ENCODE measurements at places on chromosomes 1 and 21.

GRCh38 chr1:93559045-93559444 lies 111.1 kb downstream of the FNBP1L start:
- DNase-seq = no peak

DNA sequence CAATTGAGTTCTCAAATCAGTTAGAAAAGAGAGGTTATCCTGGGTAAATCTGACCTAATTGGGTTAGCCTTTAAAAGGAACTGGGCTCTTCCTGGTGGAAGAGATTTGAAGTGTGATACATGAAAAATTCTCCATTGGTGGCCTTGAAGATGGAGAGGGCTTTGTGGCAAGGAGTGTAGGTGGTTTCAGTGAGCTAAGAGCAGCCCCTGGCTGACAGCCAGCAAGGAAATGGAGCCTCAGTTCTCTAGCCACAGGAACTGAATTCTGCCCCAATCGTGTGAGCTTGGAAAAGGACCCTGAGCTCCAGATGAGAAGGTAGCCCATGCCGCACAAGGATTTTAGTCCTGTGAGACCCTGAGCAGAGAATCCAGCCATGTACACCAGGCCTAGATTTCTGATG lies 12.7 kb upstream of the HYI start:
- DNase-seq = no peak

- no peak for DNase-seq
Observed at GRCh38 chr1:53754484-53755312, 15.7 kb upstream of the GLIS1 start.

GRCh38 chr1:15436881-15437442 lies 1.3 kb upstream of the CTRC start:
- no peak for DNase-seq

- DNase-seq = no peak
Observed at GRCh38 chr1:161229896-161230295, 4.0 kb downstream of the TOMM40L start.

- DNase-seq = no peak
Observed at GRCh38 chr21:41671859-41672542, 94.9 kb downstream of the RIPK4 start.

DNA sequence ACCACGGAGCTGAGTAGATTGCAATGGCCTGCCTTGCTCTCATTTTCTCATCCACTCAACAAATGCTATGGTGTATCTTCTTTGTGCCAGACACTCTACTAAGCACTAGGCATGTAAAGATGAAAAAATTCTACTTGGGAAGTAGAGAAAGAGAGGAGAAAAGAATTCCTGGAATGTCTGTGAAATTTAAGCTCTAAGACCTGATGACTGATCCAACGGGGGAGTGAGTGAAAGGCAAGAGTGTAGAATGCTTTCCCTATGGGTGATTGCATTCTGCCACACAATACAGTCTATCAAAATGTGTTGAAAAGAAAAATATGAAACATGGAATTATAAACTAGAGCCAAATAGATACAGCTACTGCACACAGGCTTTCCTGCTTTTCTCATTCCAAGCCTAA lies 82.3 kb downstream of the CYYR1 start:
- no peak for DNase-seq

- no peak for DNase-seq
Observed at GRCh38 chr1:85121744-85122143, 73.4 kb upstream of the MCOLN3 start.

DNA sequence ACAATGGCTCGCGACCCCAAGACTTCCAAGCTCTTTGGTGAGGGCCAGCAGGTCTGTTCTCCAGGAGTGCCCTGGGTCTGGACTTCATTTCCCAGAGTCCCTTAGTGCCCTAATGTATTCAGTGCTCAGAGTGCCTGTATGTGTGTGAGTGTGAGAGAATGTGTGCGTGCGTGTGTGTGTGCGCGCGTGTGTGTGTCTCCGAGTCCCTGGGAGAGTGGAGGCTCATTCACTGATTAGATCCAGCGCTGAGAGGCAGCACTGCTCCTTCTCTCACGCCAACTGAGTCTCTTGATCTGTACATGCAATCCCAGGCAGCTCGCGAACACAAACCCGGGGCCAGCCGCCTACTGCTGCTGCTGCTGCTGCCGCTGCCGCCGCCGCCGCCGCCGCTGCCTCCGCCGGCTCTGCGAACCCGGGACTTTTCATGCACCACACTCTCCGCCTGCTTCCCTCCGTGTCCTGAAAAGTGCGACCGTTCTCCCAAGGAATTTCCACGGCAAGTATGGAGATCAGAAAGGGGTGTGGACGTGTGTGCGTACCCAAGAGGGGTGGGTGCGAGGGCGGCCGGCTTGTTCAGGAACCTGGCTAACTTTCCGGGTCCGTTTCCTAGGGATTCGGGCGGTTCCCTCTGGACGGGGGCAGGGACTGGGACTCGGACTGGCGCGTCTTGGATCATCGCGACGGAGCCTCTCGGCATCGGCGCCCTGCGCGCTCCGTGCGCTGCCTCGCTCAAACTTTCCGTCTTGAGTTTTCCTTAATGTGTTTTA lies at the start of gene RNF220:
Gene RNF220 (plus strand): TSS at position 225 of the 767 bp plus-strand sequence.
- no peak for DNase-seq

DNA sequence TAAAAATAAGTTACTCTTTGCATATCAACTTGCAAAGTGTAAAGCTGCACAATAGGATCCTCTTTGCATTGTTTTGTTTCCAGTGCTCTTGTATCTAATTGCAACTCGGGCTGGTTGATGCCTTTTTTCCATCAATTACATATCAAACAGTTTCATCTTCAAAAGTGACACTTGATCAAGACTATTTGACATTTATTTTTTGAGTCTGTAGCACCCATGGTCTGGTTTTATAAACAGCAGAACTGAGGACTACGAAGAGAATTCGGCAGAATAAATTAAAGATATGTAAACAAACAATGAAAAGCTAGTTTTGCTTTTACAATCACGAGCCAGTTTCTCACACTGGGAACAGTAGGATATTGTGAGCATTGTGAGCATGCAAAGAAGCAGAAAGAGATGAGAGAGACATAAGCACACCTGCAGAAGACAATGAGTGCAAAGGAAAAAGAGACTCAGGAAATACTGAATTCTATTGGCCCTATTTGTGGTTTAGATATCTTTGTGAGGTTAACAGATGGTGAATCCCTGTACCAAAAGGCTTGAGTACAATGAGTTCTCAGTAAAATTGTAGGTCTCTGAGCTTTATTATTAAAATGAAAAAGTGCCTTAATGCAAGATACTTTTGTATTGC lies 45.4 kb downstream of the RPL5 start:
- no peak for DNase-seq

GRCh38 chr1:103477101-103477500 lies 48.4 kb upstream of the RNPC3 start:
- no peak for DNase-seq

DNA sequence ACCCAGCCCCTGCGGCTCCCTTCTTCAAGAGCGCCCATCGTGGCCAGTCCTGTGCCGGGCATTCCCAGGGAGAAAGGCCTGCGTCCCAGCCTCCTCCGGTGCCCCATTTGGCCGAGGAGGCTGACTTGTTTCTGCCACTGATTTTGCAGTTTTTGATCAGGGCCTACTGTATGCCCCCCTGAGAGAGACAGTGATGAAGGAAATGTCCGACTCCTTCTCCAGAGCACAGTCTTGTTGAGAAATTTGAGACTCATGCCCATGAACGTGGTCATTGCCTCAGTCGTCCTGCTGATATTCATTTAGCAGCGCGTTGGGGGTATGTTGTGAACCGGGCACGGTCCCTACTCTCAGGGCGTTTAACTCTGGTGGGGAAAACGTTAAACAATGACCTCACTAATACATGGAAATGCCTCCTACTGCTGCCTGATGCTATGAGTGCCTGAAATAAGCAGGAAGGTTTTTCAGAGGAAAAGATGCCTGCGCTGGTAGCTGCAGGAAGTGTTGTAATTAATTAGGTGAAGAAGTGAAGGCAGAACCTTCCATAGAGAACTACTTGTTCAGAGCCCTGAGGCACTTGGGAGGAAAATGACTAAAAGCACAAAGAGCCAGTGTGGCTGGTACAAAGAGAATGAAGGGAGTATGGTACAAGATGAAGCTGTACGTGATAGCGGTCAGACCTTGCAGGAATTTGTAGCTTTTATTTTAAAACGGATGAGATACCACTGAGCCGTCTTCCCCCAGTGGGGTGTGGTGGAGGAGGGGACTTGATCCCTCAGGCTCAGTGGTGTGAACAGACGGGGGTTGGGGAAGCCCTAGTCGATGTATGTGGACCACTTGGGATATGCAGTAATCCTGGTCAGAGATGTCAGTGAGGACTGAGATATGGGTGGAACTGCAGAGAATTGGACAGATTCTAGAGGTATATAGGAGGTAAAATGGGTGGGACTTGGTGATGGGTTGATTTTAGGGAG lies 730 bp downstream of the ZCCHC17 start:
- no peak for DNase-seq

DNA sequence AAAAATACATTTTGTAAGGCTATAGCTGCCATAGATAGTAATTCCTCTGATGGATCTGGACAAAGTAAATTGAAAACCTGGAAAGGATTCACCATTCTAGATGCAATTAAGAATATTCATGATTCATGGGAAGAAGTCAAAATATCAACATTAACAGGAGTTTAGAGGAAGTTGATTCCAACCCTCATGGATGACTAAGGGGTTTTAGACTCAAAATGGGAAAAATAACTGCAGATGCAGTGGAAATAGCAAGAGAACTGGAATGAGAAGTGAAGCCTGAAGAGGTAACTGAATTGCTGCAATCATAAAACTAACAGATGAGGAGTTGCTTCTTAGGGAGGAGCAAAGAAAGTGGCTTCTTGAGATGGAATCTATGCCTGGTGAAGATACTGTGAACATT lies 230.8 kb downstream of the KCTD3 start:
- DNase-seq = no peak

DNA sequence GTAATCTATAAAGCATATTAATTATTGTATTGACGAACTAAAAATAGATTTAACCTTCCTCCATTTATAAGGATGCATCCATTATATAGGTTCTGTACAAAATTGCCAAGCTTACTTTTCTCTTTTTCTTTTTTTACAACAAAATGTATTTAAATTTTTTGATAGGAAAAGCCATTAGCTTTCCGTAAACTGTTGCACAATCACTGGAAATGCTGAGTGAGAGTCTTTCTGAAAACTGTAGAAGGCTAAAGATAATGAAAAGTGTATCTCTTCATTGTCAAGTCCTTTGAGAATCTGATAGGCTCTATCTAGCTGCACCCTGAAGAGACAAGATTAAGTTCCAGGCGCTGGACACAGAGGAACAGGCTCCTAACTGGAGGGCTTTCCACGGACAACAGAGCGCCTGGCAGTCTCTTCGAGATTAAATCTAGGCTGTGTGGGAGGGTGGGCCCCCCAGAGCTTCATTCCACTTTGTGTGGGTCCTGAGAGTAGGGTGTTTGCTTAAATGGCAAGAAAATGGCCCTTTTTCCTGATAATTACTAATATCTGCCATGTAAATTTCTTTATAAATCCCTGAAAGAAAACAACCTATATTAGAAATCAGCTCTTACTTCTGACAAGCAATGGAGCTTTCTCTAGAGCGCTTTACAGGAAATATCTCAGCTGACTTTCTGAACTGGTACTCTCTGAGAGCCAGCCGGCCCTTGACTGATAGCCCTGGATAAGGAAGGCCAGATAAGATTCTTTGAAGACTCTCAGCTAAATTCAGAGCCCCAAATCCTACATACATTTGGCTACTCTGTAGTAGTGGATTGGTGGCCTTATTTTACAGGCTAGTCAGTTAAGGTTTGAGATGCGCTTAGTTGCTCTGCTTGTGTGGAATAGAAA lies 108.3 kb downstream of the FMN2 start:
- DNase-seq = no peak

DNA sequence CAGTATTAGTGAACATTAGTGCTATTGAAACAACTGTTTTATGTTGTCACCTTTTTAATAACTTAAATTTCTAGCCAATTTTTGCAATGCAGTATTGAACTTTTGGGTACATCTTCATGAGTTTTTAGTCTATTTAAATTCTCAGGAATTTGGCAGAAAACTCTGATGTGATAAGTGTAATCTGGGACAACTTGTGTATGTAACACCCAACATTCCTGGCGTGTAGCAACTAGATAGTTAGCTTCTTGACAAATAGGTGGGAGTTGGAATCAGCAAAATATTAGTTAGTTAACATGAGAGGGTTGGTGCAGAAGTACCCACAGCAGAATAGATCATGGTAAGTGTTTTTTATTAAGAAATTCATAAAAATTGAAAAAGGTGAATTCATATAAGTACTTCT lies 111.6 kb downstream of the ITSN1 start:
- no peak for DNase-seq

DNA sequence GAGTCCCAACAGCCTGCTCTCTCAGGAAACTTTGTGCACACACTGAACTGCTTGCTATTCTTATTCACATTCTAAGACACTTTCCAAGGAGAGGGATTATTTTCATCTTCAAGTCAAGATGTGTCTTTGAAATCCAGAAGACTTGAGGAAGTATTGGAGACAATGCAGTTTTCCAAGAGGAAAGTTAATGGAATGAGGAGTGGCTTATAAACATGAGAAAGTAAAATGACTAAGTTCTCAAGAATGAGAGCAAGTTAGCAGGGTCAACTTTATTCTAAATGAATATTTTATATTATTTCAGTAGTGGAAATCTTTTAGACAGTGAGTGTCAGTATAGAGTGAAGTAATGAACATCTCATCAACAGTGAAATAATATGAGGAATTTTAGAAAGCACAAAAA lies 1239.3 kb downstream of the MRPL39 start:
- DNase-seq = no peak

DNA sequence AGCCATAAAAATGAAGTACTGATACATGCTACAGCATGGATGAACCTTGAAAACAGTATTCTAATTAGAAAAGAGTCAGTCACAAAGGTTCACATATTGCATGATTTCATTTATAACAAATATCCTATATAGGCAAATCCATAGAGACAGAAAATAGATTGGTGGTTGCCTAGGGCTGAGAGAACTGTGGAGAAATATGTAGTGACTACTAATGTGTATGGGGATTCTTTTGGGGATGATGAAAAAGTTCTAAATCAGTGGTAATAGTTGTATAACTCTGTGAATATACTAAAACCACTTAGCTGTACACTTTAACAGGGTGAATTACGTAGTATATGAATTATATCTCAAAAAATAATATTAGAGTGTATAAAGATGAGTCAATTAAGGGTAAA lies 45.8 kb downstream of the RNF115 start:
- no peak for DNase-seq

DNA sequence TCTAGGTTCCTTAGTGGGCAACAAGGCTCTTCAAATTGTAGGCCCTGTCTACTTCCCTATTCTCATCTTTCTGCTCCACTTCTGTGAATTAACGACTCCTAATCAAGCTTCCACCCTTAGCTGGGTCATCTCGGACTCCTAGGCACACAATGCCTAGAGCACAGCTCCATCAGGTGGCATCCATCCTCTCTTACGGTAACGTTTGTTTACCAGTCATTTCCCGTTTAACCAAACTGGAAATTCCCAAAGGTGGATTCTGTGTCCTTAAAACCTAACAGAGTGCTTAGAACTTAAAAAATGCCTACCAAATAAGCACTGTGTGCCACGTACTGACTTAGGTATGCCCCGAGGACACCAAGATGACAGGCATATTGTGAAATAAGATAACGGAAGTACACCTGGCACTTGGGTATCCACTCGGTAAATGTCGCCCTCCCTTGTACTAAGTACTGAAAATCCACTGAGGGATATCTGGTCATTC lies 1.5 kb downstream of the PARP1 start:
- no peak for DNase-seq

GRCh38 chr1:36909946-36910725 lies 124.2 kb downstream of the GRIK3 start:
- DNase-seq = no peak

GRCh38 chr1:241532864-241533263 lies 686 bp downstream of the KMO start:
- DNase-seq = no peak
